ENCODE measurements at places on chromosomes 5 and 9. TPM values are rescaled to one million over a fixed set of nuclear protein-coding genes. Genes with fewer than 3 reads are reported as not detected.

- no peak for DNase-seq
Measured at GRCh38 chr5:66647146-66647856, 51.1 kb downstream of the MAST4 start.

DNA sequence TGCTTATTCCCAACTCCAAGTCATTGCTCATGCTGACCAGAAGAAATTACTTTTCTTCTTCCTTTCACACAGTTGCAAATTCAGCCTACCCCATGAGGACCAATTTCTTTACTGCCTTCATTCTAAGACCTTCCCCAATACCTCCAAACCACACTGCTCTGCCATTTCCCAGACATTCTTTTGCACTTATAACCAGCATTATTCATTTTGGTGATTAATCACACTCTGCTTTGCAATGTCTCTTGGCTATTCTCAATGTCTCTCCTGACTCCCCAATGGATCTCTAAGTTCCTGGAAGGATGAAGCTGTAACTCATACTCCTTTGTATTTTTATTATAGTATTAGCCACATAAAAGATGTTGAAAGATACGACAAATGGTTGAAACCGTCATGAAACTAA lies 105.7 kb upstream of the RANBP3L start:
- DNase-seq: no peak

DNA sequence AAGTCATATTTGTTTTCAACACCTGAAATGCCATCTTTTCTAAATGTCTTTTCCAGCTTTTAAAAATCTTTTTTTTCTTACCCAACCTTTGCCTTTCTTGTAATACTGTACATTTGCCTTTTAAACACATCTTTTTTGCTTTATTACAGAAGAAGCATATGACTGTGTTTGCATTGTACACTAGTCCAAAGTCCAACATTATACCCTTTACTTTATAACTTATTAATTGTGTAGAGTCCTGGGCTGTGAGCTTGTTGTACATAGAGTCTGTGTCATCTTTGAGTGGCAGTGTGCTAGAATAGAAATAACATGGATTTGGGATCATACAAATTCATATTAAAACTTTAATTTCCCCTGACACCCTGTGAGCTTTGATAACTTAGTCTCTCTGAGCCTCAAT lies 23.7 kb downstream of the CWC27 start:
- no peak for DNase-seq

DNA sequence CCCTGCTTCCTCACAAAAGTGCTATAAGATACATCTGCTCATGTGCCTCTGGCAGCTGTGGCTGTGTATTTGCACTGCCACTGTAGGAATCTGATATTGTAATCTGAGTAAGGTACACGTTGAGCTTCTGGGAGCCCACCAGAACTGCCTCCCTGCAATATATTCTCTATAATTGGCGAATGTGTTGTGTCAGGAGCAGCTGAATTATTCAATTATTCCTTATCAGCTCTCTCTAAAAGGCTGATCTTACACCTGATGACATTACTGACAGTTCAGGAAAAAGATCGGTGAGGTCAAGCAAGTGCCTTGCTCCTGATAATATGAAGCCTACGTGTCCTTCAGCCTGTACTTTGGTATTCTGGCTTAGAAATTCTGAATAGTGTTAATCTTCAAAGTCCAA lies 1015.0 kb downstream of the CDH9 start:
- DNase-seq: no peak

- DNase-seq: peak; percentile 4
Measured at GRCh38 chr9:133023117-133023890, 7.5 kb upstream of the GTF3C5 start.

FBN2 gene
- 0.61 TPM for total RNA-seq
